Activated naive CD4-positive, alpha-beta T cell (primary cell): ENCODE measurements at places on chromosomes 7 and 10.

GRCh38 chr10:35050568-35050967, 39.6 kb downstream of the CUL2 start:
- no peak for DNase-seq

GRCh38 chr10:34231441-34232180, 583.5 kb downstream of the PARD3 start:
- no peak for DNase-seq

- DNase-seq = no peak
Observed at GRCh38 chr7:20329389-20330238, 1.1 kb upstream of the ITGB8 start.

DNA sequence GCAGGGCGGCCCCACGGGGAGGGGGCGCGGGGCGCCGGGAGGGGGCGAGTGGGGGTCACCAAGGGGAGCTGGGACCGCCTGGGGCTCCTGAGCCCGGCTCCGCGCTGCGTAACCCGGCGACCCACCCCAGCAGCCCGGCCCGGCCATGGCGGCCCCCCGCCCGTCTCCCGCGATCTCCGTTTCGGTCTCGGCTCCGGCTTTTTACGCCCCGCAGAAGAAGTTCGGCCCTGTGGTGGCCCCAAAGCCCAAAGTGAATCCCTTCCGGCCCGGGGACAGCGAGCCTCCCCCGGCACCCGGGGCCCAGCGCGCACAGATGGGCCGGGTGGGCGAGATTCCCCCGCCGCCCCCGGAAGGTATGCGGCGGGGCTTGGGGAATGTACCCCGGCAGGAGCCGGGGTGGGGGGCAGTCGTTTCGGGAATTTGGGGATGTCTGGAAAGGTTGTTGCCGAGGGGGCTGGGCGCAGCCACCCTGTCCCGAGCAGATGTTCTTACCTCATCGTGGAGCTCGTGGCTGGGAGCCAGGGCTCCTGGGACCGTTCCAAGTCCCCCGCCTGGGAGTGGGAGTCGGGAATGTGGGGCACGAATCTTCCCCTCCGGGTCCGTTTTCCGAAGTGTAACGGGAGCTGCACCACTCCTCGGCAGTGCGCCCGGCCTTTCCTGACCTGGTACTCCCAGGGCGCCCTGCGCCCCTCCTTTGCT, 431 bp downstream of the ZYX start:
- DNase-seq = no peak

DNA sequence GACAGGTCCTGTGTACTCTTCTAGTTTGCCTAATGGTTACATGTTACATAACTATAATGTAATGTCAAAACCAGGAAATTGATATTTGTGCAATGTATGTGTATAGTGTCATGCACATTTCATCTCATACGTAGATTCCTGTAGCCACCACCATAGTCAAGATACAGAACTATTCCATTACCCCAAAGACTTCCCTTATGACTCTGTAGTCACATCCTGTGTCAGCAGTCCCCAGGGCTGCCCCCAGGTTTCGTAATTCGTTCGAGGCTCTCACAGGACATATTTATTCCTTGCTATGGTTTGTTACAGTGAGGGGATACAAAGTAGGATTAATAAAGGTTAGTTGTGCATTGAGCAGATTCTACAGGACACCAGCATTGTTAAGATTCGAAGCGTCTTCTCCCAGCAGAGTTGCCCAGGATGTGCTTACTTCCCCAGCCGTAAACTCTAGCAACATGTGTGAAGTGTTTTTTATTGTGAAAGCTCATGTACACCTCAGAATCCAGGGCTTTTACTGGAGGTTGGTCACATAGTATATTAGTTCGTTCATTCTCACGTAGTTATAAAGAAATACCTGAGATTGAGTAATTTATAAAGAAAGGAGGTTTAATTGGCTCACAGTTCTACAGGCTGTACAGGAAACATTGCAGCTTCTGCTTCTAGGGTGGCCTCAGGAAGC, 18.6 kb downstream of the RABGEF1 start:
- no peak for DNase-seq

DNA sequence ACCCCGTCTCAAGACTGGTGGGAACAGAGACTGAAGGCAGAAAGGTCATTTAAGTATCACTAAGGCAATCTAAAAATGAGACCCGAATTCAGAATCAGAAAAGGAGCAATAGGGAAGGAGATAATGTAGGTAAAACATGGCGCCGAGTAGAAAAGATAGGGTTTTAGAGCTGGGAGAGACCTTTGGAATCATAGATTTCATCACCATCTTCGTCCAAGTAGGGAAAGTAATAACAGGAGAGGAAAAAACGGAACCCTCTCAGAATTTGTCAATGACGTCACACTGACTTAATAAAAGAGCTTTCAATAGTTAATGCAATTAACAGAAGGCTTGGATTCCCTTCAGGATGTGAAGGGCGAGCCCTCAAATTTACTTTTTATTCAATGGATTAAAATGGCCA, 1.0 kb upstream of the UBN2 start:
- DNase-seq = no peak

DNA sequence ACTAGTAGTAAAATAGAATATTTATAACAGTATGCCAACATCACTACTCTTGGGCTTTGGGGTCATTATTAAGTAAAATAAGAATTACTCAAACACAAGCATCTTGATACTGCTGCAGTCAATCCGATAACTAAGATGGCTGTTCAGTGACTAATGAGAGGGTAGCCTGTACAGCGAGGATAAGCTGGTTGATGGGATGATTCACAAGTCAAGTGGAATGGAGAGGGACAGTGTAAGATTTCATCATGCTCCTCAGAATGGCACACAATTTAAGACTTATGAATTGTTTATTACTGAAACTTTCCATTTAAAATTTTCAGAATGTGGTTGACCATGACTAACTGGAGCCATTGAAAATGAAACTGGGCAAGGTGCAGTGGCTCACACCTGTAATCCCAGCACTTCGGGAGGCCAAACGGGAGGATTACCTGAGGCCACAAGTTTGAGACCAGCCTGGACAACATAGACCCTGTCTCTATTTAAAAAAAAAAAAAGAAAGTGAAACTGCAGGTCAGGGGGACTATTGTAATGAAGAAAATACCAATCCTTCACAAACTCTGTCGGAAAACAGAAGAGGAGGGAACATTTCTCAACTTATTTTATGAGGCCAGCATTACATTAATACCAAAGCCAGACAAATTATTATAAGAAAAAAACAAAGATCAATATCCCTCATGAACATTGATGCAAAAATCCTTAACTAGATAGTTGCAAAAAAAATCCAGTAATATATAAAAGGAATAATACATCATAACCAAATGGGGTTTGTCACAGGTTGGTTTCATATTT, 11.2 kb downstream of the AVL9 start:
- no peak for DNase-seq

DNA sequence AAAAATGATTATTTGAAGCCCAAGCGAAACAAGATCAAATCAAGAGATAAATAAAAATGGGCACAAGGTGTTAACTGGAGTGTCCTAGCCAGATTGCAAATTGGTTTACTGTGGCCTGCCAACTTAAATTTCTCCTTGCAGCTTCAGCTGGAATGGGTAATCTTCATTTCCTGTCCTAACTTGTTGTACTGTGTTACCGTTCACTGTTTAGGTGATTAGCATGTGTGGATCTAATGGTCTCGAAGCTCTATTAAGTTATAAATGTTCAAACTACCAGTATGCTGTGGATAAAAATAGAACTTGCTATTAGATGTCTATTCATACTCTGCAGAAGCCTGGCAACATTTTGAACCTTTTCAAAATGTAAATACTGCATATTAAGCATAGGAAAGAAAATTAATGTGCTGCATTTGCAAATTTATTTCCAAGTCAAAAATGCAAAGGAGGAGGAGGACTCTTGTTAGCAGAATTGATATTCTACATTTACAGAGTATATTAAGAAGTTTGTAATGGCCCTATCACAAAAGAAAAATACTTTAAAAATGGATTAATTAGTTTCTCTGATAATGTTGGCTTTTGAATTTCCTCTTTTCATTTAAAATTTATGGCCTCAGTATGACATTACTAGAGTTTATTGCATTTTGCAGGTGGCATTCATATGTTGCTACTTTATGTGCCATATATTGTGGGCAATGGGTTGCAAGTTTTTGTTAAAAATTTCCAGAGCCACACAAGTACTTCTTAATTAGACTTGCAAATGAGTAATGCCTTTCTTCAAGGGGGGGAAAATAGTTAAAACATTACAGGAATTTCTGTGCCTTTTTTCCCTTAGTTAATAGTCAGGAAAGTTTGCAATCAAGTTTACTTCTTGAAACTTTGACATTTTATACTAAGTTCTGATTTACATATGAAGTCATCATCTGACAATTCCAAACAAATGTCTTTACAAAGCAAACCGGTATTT, 92.1 kb downstream of the CABCOCO1 start:
- DNase-seq = no peak
